IPS DF 19.7 (cell line): ENCODE measurements at places on chromosomes 2 and 18.

DNA sequence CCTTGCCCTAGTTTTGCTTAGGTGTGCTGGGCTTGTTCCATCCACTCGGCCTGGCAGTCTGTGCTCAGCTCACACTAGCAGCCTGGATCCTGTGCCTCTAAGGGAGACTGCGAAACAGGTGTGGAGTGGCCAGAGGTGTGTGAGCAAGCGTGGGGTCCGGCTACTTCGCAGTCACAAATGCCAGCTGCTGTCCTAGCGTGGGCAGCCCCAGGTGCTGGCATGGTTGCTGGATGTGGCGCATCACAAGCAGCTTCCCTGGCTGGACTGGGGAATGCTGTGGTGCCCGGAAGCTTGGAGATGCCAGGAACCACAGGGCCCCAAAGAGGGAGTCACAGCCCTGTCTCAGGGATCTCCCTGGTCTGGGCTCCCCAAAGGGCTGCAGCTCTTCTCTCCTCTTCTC, 119.0 kb upstream of the TMEFF2 start:
- DNase-seq, result no peak

GRCh38 chr2:100589527-100589926, 26.7 kb downstream of the PDCL3 start:
- no peak for DNase-seq

- no peak for DNase-seq
Observed at GRCh38 chr2:6337472-6337820, 528.3 kb downstream of the CMPK2 start.

DNA sequence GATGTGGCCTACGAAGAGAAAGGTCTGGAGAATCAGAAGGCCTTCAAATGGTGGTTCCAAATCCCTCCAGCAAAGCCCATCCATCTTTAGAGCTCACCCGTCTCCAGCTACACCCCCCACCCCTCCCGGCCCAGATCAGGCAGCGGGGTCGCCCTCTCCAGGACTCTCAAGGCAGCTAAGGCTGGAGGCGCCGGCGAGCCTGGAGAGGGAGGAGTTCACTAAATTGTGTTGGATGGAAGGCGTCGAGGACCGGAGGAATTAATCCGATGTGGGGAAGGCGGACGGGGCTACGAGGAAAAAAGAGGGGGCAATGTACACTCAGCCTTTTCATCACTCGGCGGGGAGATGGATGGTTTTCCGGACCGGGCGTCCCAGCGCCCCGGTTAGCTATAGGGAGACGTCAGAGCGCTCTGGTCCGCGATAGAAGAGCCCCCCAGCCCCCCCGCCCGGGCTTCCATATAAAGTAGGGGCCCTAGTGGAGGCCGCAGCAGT, at the start of gene GRP:
Gene GRP (plus strand): TSS at position 487 of the 492 bp plus-strand sequence. CDS start 108 bp downstream, outside the sequence.
- no peak for DNase-seq

- DNase-seq, result no peak
Observed at GRCh38 chr18:35497027-35497369, 762 bp downstream of the INO80C start.

GRCh38 chr2:160275656-160276055, 75.6 kb upstream of the ITGB6 start:
- no peak for DNase-seq

DNA sequence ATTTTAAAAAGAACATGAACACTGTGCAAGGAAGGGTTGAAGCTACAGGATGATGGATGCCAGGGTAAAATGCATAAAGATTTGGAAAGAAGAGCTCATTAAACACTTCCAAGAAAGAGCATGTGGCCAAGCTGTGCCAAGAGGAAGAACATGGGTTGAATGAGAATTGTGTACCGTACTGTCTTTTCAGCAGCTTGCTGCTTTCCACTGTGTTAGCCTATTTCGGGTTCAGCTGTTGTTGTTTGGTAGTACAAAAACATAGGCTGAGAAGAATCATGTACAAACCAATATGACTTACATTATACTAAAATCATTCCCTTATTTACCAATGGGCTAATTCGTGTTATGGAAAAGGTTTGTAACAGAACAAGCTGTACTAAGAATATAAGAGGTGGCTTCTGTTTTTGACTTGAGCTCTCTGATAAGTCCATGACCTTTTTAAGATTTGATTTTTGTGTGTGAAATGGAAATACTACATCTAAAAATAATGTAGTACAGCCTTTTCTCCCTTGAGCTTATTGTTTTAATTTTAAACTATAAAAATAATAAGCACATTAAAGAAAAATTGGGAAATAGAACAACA, 188.3 kb upstream of the STON1 start:
- no peak for DNase-seq

DNA sequence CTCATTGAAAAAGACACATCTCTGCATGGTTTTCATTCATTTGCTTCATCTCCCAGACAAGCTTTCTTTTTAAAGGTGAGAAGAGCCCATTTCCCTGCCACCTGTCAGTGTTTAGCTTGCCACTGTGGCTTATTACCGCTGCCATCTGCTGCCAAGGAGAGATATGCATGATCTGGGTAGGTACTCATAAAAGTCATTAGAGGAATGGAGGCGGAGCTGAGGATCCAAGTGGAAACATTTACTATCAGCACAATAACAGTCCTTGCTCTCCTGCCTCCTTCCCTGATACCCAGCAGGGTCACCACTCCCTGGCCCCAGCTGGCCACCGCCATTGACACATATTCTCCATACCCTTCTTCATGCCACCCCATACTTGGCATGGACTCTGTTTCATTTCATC, 390.4 kb downstream of the TSN start:
- no peak for DNase-seq

DNA sequence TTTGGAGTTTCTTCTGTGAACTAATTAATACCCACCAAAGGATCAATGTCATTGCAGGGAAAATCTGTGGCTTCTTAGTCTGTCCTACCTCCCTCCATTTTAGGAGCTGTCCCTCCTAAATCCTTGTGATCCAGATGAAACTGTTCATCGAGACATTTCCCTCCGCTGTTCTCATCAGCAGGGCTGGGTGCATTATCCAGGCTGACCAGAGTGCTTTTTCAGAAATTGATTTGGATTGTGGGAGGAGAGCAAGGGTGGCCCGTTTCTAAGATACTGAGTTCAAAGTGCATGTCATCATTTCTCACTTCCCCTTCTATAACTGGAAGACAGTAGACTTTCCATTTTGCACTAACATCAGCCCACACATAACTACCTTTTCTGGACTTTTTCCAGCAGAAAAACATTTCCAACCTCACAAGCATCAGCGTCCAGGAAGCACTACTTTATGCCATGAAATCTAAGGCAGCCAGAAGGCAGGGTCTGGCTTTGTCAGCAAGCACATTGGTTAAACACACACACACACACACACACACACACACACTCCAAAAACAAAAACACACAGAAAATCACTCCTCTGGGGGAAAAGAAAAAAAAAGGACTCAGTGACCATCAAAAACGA, 94.1 kb downstream of the ANKRD44 start:
- no peak for DNase-seq

DNA sequence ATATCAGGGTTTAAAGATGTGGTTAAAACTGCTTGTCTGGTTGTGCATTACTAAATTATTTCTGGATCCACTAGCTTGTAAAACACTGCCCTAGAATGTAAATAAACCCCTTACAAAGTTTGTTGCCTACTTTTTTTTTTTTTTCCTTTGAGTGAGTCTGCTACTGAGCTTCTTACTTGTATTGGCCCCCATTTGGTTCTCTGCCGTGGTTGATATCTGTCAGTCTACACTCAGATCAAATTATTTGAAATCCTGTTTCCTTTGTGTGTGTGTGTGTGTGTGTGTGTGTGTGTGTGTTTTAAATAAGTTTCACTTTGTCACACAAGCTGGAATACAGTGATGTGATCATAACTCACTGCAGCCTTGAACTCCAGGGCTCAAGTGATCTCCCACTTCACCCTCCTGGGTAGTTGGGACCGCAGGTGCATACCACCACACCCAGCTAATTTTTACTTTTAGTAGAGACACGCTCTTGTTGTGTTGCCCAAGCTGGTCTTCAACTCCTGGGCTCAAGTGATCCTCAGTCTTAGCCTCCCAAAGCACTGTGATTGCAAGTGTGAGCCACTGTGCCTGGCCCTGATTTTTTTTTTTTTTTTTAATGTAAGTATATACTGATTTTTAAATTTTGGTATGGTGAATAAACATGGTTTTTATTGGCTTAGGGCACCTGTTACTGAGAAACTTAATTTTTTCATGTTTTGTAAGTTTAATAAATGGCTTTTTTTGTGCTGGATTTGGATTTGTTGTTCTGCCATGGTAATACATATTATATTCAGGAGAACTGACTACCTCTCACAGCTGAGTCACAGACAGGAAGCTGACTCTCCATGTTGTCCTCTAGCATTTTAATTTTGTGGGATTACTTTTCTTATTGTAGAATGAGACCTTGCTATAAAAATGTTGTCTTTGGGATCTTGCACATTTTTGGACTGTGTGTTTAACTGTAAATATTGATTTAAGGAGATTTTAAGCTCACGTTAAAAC, 48.5 kb downstream of the MAP4K4 start:
- DNase-seq, result no peak

GRCh38 chr18:54888933-54889332, 60.7 kb downstream of the RAB27B start:
- DNase-seq, result no peak

GRCh38 chr2:30691948-30692828, 115.1 kb downstream of the CAPN13 start:
- DNase-seq, result no peak

- DNase-seq, result no peak
Observed at GRCh38 chr2:160207271-160207670, 7.2 kb upstream of the ITGB6 start.

GRCh38 chr2:55138014-55138881, 88.0 kb upstream of the RTN4 start:
- no peak for DNase-seq

- no peak for DNase-seq
Observed at GRCh38 chr2:174682007-174682577, 82.2 kb downstream of the CHRNA1 start.

DNA sequence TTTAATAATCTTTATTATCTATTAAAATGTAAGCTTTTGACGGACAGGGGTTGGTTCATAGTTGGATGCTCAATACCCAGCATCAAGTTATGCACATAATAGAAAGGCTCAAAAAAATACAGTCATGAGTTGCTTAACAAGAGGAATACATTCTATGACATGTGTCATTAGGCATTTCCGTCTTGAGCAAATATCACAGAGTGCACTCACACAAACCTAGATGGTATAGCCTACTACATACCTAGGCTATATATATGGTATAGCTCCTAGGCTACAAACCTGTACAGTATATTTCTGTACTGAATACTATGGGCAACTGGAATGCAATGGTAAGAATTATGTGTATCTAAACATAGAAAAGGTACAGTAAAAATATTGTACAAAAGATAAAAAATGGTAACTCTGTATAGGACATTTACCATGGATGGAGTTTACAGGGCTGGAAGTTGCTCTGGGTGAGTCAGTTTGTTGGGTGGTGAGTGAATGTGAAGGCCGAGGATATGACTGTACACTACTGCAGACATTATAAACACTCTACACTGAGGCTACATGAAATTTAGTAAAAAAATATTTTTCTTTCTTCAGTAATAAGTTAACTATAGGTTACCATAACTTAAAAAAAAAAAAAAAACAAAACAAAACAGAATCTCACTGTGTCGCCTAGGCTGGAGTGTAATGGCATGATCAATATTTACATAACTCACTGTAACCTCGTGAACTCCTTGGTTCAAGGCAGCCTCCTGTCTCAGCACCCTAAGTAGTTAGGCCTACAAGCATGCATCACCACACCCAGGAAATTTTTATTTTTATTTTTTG, 201.2 kb downstream of the NBAS start:
- DNase-seq, result no peak

GRCh38 chr18:41734917-41735316, 220.1 kb upstream of the PIK3C3 start:
- no peak for DNase-seq

- no peak for DNase-seq
Observed at GRCh38 chr2:133908171-133908570, 339.9 kb upstream of the NCKAP5 start.

DNA sequence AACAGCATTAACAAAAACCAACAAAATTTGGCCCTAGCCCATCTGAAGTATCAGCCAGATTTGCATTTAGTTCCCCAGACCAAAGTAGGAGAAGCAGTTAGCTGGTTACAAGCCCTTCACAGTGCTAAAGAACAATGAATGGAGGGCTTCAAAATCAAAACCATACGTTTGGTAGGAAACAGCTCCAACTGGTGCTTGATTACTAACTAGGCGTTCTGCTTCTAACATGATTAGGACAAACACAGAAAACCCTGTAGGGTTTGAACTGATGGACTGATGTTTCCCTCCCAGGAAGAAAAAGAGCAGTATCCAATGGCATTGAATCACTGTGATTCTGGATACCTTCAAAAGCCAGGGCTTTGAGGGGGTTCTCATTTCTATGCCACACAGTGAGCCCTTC, 20.5 kb upstream of the STAT4 start:
- DNase-seq, result no peak

- no peak for DNase-seq
Observed at GRCh38 chr2:159146996-159147666, 139.4 kb downstream of the WDSUB1 start.

DNA sequence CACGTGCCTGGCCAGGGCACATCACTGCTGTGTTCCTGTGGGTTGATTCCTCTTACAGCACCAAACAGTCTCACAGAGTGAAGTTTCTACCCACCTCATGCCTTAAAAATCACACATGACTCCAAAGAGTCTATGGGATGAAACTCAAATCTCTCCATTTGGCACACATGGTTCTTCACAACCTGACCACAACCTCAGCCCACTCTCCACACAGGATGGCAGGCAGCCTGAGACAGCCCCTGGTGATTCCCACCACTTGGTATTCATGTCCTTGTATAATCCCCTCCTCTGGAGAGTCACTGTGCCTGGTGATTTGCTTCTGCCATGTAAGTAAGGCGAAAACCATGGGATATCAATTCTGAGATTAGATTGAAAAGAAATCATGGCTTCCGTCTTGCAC, 46.2 kb downstream of the LBH start:
- DNase-seq, result no peak

- no peak for DNase-seq
Observed at GRCh38 chr2:32453242-32454062, 96.6 kb downstream of the BIRC6 start.

DNA sequence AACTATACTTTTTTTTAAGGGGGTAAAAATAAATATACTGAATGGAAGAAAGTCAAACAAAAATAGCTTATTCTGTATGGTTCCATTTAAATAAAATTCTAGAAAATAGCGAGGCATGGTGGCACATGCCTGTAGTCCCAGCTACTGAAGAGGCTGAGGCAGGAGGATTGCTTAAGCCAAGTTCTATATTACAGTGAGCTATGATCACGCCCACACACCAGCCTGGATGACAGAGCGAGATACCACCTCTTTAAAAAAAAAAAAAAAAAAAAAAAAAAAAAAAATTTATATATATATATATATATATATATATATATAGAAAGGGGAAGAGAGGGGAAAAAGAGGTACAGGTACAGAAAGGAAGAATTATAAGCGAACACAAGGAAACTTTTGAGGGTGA, 77.7 kb downstream of the MEMO1 start:
- no peak for DNase-seq
